ENCODE measurements at places on chromosomes 1 and 21. TPM values are rescaled to one million over a fixed set of nuclear protein-coding genes. Genes with fewer than 3 reads are reported as not detected.

The ADORA1 gene
- 5.6 TPM for total RNA-seq

The KRTAP19-3 gene
- total RNA-seq: not detected

The LCE1E gene
- not detected for total RNA-seq

The KRTAP10-5 gene
- not detected for total RNA-seq

Data from M059J (cell line).